Right ventricle myocardium inferior (tissue), 1 donor: ENCODE measurements at places on chromosomes 3 and 15.

GRCh38 chr3:165210132-165210531 lies 13.9 kb upstream of the SLITRK3 start:
- no peak for DNase-seq

DNA sequence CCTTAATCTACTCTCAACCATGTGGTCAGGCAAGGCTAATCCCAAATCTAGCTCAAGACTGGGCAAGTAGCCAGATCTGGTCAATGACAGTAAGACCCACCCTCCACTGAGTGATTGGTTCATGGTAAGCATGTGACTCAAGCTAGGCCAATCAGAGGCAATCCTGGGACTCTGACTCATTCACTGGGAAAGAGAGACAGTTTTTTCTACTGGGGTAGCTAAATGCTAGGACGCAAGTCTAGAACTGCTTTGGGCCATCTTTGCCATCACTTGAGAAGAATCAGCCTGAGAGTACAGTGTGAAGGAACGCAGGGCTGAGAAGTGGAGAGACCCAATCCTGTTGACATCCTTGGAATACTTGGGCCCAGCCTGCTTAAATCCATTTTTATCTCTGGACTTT lies 9.4 kb upstream of the RAD18 start:
- no peak for DNase-seq

DNA sequence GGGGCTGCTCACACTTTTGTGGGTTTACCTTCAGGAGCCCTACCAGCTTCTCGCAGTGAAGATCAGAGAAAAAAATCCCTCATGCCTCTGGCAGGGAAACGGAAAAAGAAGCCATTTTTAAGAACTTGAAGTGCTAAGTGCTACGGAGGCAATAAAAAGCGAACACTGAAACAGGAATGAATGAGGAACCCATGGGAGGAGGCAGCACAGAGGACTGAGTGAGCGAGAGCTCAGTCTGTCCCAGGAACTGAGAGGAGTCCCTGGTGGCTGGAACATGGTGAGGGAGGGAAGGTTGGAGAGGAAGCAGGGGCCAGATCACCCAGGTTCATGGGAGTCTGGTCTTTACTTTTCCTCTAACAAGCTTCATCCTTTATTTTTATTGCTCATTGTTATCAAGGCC lies 228.1 kb upstream of the PROK2 start:
- DNase-seq, result no peak

DNA sequence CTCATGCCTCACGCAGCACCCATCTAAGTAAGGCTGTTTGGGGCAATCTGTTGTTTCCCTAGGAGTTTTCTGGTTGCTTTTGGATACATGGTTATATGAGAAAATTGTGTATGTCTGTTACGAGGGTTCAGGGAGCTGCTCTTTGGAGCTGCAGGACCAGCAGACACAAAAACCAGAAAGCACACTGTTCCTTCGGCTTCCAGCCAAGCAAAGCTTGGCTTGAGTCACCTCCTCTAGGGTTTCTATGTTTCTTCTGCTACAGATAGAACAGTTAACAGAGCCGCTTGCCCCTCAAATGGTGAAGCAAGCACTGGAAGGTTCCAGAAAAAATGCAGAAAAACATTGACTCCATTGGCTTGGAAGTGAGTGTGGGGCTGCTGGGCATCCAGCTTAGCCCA lies 49.2 kb upstream of the CTDSPL start:
- no peak for DNase-seq

DNA sequence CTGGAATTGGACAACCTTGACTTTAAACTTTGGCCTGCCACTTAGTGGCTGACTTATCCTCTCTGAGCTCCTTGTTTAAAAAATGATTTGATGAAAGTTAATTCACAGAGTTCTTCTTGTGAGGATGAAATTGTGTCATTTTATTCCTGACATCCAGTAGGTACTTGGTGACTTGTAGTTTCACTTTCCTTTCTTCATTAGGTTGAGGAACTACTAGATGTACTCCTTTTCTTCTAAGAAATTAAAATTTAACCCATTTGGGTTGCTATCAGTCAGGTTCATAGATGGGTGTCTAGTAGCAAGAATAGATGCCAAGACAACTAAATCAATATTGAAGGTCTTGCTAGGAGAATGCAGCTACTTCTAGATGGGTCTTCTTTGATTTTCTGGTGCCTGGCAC lies 5.2 kb downstream of the NR1D2 start:
- DNase-seq, result no peak

DNA sequence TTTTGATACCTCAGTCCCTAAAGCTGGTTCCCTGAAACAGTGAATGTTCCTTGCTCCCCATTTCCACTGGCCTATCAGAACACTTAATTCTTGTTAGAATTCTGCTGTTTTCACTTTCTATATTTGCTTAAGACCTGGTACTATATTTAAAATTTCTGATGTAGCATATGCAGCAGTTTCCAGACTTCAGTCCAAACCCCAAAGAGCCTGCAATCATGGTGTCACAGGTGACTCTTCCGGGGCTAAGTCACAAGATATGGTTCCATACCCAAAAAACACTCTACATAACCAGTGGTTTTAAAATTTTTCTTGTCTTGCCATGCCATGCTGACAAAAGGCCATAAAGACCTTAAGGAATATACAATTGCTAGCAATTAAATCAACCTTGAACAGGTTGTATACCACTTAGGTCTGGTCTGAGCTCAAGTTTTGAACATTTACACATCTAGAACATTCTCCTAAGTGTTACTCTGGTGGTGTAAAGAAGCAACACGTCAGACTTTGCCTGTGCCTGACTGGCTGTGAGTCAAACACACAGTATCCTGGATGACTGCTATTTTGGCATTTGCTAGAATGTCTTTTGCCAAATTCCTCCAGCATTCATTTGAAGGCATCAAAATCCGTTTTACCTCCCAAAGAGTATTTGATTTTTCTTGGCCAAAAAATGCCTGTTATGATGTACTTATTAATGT lies 160.0 kb downstream of the FRMD5 start:
- no peak for DNase-seq

DNA sequence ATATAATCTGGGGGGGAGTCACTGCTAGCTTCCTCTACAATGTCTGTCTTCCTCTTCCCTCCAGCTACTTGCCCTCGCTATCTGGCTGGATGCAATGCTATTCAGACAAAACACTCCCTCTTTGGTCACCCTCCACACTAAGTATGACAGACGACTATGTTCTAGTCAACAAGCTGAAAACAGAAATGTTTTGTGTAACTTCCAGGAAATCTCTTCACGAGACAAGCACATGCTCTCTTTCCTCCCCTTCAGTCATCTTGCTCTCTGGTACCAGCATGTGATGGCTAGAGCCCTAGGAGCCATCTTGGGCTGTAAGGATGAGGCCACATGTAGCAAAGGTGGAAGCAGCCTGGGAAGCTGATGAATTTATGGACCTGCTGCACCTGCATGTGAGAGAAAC lies 151.3 kb downstream of the ARRDC4 start:
- DNase-seq, result no peak

- no peak for DNase-seq
These were observed 311.2 kb downstream of the OCA2 start for GRCh38 chr15:27787931-27788330.

GRCh38 chr15:72967811-72968530 lies 84.3 kb upstream of the NEO1 start:
- DNase-seq, result no peak

GRCh38 chr3:88882121-88882520 lies 225.3 kb upstream of the EPHA3 start:
- no peak for DNase-seq

DNA sequence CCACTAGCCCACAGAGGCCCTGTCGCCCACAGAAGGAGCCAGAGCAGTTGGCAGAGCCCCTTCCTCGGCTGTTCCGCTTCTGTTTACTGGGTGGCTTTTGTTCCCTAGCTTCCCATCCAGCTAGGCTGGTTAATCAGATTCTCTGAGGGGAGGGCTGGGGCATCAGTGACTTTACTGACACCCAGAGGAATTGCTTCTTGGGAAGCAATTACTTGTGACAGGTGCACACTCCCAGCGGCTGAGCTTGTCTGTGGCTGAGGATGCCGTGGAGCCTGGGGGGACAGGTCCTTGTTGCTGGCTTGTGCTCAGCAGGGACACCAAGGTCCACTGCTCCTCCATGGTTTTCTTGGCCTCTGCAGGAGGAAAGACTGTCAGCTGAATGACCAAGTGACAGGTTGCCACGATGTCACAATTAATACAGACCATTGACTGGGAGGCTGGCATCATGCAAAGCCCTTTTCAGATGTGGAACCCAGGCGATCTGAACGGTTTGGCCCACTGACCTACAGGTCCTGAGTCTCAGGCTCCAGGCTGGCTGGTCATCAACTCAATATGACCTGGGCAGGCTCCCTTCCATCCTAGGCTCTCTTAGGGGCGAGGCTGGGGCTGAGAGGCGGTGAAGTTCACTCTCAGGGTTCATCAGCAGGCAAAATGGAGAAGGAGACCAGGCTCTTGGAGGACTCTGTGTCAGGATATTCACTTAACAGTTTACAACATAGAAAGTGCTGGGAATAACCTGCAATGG lies 31.8 kb upstream of the SFMBT1 start:
- no peak for DNase-seq

- DNase-seq, result no peak
These were observed 249.1 kb downstream of the PLCL2 start for GRCh38 chr3:17133632-17134545.

DNA sequence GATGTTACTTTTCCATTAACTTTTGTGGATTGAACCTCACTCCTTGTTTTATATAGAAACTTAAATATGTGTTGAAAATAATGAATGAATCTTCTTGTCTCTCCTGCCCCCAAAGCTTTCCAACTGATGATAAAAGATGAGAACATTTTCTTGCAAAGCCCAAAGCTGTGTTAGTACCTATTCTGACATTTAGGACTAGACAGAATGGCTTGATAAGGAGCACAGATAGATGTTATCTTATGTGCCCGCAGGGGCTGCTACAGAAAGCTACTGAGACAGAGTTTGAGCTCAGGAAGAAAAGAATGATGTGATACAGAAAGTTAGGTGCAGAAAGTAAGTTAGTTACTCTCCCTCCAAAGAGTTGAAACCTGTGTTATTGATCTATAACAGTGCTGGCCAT lies 109.4 kb upstream of the ATP11B start:
- DNase-seq, result no peak

GRCh38 chr15:56798639-56799038 lies 65.3 kb upstream of the ZNF280D start:
- DNase-seq, result no peak

GRCh38 chr3:76497636-76498035 lies 542.3 kb upstream of the ROBO2 start:
- no peak for DNase-seq

- DNase-seq, result no peak
These were observed 13.1 kb downstream of the PCCB start for GRCh38 chr3:136263251-136263650.

DNA sequence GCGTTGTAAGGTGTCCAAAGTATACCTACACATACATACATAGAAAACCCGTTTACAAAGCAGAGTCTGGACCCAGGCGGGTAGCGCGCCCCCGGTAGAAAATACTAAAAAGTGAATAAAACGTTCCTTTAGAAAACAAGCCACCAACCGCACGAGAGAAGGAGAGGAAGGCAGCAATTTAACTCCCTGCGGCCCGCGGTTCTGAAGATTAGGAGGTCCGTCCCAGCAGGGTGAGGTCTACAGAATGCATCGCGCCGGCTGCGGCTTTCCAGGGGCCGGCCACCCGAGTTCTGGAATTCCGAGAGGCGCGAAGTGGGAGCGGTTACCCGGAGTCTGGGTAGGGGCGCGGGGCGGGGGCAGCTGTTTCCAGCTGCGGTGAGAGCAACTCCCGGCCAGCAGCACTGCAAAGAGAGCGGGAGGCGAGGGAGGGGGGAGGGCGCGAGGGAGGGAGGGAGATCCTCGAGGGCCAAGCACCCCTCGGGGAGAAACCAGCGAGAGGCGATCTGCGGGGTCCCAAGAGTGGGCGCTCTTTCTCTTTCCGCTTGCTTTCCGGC lies 318.6 kb downstream of the FGF12 start:
- no peak for DNase-seq

GRCh38 chr15:63517628-63518027 lies 13.2 kb downstream of the USP3 start:
- no peak for DNase-seq

DNA sequence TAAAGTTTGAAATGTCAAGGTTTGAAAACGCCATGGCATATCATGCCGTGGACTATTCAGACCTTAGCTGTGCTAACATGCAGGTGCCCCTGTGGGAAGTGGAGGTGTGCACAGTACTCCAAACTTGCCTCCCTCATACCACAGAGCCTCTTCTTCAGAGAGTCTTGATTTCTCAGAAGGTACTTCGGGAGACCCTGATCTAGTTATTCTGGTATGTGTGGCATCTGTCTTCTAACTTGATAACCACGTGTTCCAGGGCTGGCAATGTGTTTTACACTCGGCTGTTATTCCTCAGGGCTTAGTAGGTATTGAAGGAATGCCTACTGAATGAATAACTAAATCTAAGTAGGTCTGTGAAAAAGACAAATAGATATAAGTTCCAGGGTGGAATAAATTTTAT lies 309.9 kb downstream of the CLSTN2 start:
- DNase-seq, result no peak

- no peak for DNase-seq
These were observed 64.0 kb downstream of the USP13 start for GRCh38 chr3:179716811-179717210.

- DNase-seq, result no peak
These were observed 20.2 kb downstream of the RYR3 start for GRCh38 chr15:33330931-33331330.

- DNase-seq, result peak; percentile 31
These were observed 30.1 kb upstream of the NANOGP8 start for GRCh38 chr15:35115155-35115725.

GRCh38 chr3:48018841-48019240 lies 2.6 kb upstream of the MAP4 start:
- DNase-seq, result no peak

DNA sequence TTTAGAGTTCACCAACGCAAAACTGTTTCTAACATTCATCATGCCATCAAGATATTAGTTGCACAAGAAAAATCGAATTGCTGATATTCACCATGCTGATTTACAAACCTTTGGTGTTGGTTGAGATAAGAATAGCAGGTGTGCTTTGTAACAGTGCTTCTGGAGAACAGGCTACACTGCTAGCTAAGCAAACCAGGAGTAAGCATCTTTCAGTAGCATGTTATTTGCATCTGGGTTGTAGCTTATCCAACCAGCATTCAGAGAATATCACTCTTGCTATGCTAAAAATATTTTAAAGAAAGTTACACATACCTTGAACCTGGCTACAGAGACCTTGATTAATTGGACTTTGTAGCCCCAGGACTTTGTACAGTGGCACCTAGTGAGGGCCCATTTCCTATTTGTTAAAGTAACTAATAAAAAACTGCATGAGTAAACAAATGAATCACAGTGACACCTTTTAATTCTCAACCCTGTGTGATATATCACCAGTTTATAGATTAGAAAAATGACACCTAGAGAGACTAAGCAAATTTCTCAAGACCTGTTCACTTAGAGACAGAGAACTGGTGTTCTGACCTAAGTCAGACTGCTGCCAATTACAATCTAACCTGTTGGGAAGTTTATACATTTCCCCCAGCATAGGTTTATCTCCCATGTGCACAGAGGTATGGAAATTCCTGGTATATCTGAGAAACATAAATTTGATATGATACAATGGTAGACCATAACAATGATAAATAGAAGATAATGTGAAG lies 435.5 kb upstream of the TGFBR2 start:
- no peak for DNase-seq
